ENCODE measurements at places on chromosomes 5 and 9.

- no peak for DNase-seq
Measured at GRCh38 chr5:38468978-38469706, 87.3 kb downstream of the LIFR start.

- no peak for DNase-seq
Measured at GRCh38 chr5:144156767-144157171, 13.7 kb downstream of the YIPF5 start.

DNA sequence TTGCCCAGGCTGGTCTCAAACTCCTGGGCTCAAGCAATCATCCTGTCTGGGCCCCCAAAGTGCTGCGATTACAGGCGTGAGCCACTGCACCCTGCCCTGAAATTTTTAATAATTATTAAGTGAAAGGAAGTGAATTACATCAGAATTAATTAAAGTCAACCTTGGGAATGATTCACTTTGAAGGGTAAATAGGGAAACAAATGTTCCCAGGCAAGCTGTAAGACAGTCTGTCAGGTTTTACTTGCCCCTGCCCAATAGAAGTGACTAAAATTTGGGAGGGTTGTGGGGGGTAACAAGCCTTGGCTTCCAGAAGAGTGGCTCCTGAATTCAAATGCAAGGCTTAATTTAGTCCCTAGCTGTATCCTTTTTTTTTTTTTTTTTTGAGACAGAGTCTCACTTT, 1.3 kb upstream of the LIX1 start:
- DNase-seq: no peak

DNA sequence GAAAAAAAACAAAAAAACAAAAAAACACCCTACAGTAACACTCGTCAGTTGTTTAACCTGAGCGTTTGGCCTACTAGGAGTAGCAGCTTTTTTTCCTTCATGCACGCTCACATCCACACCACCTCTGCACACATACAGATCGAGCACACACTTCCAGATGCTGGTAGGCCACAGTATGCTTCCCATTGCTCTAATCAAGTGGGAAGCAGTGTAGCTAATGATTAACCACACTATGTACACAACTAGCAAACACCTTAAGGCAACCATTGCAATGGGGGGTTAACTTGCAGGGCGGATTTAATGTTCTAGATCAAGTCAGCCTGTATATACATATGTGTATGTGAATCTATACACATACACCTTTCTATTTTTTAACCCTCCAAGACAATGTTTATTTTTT, 65.5 kb upstream of the GLRX start:
- DNase-seq: no peak
